Activated T-helper 1 cell treated with anti-CD3 and anti-CD28 coated beads, Interleukin-2, amount 50 U/mL, for 16 hours (primary cell): ENCODE measurements at places on chromosomes 1 and 21.

DNA sequence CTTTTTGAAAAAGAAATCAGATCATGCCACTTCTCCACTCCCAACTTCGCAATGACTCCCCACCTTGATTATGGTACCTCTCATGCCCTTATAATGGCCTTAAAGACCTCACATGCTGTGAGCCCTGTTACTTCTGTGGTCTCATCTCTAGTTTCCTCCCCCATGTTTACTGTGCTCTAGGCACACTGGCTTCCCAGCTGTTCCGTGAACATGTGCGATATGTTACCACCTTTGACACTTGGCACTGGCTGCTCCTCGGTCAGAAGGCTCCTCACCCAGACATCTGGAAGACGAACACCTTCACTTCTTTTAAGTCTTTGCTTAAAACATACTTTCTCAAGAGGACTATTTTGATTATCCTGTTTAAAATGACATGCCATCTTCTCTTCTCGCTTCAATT, 14.3 kb upstream of the NTMT2 start:
- no peak for DNase-seq

DNA sequence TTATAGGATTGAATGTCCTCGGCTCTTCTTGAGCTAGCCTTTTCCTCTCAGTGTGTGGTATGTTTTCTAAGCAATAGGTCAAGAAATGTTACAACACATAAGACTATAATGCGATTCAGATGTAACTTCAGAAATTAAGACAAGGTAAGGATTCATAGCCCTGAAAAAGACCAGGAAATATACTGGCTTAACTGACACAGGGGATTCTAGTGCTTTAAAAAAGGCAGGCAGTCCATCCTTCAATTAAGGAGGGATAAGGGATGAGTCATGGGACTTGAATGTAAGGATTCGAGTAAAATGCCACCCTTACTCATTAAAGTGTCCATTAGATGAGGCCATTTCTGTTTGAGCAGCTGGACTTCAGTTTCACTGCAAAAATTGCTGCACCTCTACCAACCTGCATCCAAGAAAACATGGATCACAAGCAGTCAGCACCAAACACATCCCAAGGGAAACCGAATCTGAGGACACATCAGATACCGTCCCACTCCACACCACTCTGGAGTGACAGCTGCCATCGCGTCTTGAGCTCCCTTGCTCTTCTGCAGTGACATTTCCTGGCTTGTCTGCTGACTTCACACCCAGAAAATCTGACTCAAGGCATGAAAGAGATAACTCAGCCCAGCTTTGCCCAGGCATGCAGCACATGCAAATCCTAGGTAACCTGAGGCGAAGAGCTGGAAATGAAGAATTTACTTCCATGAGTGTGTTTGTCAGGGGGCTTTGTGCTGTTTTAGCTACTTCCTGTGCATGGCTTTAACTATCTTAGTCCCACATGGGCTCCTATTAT, 37.8 kb downstream of the NGF start:
- no peak for DNase-seq

DNA sequence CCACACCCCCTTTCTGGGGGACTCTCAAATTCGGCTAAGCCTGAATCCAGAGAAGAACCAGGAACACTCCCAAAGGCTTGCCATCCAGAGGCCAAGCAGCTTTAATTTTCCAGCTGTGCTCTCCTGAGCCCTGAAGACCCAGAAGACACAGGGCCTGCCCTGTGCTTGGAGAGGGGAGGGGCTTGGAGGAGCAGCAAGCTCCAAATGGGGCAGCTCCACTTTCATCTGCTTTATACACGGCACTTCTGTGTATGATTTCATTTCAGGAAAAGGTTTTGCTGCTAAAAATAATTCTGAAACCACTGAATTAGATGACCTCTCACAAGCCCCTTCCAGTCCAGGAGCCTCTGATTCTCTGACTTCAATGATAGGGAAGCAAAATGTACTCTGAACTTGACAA, 39.2 kb upstream of the CTTNBP2NL start:
- no peak for DNase-seq

DNA sequence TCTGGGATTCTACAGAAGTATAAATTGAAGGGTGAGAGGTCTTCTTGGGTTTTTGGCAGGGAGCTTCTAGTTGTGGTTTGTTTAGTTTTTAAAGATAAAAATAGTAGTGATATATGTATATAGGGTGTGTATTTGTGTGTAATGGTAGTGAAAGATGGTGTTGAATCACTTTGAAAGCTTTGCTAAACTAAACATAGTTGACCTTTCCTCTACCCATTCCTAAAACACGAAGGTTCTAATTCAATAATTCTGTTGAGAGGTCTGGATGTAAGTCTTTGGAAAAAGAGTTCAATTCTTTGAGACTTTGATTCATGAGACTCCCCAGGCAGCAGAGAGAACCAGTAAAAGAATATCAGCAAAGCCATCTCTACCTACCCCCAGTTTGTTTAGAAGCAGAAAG, 247.9 kb upstream of the DUSP10 start:
- DNase-seq = no peak

DNA sequence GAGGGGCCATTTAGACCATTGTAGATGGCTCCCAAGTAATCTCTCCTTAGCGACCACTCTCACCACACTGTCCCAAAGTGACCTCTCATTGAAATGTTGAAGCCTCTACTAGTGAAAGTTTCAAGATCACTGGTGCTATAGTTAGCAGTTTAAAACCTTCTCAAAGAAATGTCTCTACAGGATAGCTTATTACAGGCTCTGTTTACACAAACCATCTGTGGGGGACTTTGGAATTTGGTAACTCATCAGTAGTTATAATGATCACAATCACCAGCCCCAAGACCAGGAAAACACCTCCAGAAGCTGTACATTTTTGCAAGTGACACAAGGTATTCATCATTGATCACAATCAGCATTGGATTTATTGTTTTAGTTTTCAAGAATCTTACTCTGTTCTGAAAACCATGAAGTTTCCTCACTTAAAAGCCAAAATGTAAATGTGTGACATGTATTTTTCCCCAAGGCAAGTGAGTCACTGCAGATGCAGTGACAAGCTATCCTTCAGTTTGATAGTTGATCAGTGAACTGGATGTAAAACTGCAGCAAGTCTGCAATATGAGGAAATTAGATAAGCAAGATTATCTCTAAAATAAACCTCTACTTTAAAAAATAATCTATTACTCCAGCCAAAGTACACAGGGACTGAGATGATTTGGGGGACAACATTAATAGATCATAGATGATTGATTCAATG, 41.9 kb downstream of the C21orf91 start:
- DNase-seq = no peak
